ENCODE measurements at places on chromosomes 3 and 15.

DNA sequence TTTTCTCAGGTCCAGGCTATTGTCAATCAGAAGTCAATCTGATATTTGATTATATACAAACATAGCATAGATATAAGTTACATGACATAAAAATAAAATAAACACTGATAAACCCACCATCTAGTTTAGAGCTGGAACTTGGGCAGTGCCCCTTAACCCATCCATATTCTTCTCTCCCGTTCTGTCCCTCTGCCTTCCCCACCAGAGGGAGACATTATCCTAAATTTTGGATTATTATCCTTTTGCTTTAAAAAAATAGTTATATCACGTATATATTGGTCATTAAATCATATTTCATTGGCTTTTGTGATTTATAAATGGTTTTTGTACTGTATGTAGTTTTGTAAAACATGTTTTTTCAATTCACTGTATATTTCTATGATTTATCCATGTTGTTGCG is 107.9 kb downstream of the GMPS start:
- DNase-seq, result no peak

GRCh38 chr3:141644931-141645330 is 93.2 kb upstream of the RNF7 start:
- DNase-seq, result no peak

DNA sequence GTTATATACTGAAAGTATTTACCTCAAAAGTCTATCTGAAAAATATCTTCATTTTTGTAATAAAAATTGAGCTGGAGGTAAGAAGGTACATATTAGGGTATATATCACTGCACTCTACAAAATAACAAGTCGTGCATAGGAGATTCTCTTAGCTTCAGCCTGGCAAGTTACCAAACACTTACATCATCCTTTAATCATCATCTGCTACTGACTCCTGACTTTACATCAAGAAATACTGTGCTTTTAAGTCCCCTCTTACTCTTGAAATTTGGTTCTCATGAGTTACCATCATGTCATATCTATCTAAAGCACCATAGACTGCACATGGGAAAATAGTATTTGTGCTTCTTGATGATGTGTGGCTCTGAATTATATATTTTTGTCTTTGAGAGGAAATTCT is 50.8 kb downstream of the LYSMD4 start:
- DNase-seq, result no peak

GRCh38 chr3:52600258-52600657 is 63.9 kb downstream of the UQCC5 start:
- DNase-seq, result no peak

DNA sequence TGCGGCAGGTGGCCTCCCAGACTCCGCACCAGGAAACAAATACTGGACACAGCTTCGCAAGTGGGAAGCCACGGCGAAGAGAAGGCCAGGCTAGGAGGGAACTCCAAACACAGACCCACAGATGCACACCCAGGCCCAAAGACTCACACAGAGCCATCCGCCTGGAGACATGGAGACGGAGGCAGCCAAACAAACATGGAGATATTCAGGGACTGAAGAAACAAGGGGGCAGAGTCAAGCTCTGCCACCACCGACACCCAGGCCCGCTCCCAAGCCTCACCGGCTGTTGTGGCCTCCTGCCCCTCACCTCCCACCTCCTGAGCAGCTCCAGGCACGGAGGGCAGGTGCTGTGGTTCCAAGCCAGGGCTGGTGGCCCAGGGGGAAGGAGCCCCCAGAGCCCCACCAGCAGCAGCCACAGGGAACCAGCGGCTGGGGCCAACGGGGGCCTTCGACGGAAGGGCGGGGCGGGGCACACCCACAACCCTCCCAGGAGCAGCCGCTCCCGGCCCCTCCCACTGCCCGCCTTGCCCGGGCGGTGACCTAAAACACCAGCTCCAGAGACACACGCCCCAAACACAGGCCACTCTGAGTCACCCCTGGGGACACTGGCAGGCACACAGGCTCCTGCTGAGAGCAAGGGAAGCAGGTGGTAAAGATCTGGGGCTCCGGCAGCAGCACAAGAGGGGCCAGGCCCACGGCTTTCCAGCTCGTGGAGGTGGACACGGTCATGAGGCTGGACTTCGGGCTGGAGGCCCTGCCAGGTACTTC is 31.9 kb downstream of the TNK2 start:
- DNase-seq, result no peak

- no peak for DNase-seq
These were observed 70.5 kb upstream of the SLC4A7 start for GRCh38 chr3:27554706-27555105.

- DNase-seq, result no peak
These were observed 4.8 kb downstream of the C3orf52 start for GRCh38 chr3:112090887-112091586.

GRCh38 chr3:65669163-65669875 is 369.4 kb downstream of the MAGI1 start:
- DNase-seq, result no peak

- no peak for DNase-seq
These were observed 179.4 kb upstream of the LRRN1 start for GRCh38 chr3:3619815-3620214.

GRCh38 chr15:71547011-71547410 is 263.3 kb upstream of the NR2E3 start:
- DNase-seq, result no peak

DNA sequence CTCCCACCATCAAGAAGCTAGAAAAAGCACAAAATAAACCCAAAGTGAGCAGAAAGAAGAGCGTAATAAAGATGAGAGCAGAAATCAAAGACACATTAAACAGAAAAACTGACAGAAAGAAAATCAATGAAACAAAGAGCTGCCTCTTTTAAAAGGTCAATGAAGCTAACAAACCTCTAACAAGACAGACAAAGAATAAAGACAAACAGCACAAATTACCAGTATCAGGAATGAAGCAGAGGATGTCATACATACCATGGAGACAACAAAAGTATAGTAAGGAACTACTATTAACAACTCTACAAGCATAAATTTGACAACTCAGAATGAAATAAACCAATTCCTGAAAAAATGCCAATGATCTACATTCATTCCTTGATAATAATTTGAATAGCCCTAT is 15.0 kb downstream of the C3orf70 start:
- no peak for DNase-seq

DNA sequence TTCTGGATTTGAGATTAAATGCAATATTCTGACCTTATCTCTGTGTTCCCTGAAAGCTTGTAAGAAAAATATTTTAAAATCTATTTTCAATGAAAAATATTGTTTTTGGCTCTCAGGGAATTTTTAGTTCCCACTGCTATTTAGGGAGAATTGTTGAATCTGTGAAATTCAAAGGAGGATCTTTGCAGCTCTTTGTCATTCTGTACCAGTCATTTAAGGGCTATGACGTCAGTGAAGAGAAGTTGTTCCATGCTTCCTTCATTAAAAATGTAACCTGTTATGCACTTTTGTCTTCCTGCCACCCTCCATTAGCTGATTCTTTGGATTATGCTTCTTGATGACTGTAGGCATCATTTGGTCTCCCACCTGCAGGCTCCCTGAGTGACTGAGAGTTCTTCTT is 427.8 kb upstream of the C2CD4B start:
- DNase-seq, result no peak

- DNase-seq, result no peak
These were observed 30.5 kb downstream of the RSRC1 start for GRCh38 chr3:158140396-158140795.

GRCh38 chr3:17407576-17407975 is 334.9 kb downstream of the TBC1D5 start:
- no peak for DNase-seq

- DNase-seq, result no peak
These were observed 20.2 kb upstream of the DAPK2 start for GRCh38 chr15:64066451-64066850.

GRCh38 chr15:89908226-89908625 is 4.5 kb downstream of the ARPIN start:
- DNase-seq, result no peak

DNA sequence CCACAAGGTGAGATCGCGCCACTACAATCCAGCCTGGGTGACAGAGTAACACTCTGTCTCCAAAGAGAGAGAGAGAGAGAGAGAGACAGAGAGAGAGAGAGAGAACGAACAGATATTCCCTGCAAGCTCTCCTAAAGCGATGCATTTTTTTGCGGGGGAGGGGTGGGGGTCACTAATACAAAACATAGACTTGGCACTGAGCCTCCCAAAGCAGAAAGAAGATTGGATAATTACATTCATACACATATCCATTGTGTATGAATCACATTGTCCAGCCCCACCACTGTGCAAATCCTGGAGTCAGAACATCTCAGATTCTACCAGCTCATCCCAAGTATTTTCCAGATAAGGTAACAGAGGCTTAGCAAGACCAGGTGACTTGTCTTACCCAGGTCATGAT is 459.9 kb downstream of the MAGI1 start:
- DNase-seq, result no peak

DNA sequence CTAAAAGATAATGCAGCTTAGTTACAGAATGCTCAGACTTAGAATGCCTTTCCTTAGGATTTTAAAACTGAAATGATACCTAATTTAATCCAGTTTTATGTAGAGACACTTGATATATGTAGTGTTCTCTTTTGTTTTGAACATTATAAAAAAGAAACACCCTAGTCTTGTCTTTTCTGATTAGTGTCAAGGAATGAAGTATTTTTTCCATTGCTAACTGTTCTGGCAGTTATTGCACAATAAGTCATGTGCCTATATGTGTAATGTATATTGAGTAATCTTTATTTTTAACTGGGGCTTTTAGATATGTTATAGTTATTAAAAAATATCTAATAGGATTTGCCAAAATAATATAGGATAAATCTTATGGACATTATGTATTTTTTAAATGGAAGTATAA is 4.5 kb downstream of the ARL8B start:
- DNase-seq, result no peak

GRCh38 chr3:67692621-67693020 is 38.2 kb upstream of the SUCLG2 start:
- DNase-seq, result no peak
